Stimulated activated CD4-positive, alpha-beta T cell treated with anti-CD3 and anti-CD28 coated beads, Interleukin-12 subunit alpha, Interleukin-12 subunit beta, amount 100 ng/mL, for 4 hours (primary cell): ENCODE measurements at places on chromosomes 12 and 14.

GRCh38 chr12:29566441-29566840, 69.0 kb upstream of the OVCH1 start:
- DNase-seq = no peak

- DNase-seq = no peak
These were observed 15.2 kb upstream of the TUBA1B start for GRCh38 chr12:49146406-49146805.

GRCh38 chr14:103428723-103429556, 43.7 kb downstream of the MARK3 start:
- DNase-seq = no peak

DNA sequence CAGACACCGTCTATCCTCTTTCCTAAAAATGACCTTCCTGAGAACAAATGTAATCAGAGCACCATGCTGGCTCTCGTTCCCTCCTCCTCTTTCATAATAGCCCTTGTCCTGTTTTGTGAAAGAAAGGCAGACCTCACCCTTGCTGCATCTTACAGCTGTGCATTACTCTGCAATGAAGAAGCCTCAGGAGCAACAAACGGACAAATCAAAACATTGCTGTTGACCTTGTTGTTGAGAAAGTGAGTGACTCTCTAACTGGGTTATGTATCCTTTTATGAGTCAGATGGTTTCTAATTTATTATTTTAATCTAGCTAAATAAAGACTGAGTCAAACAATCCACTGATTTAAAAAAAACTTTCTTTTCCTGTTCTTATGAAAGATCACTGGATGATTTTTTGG, 180.9 kb downstream of the RPS29 start:
- no peak for DNase-seq

- DNase-seq = no peak
These were observed 33.2 kb upstream of the PPP1R13B start for GRCh38 chr14:103880348-103881267.

DNA sequence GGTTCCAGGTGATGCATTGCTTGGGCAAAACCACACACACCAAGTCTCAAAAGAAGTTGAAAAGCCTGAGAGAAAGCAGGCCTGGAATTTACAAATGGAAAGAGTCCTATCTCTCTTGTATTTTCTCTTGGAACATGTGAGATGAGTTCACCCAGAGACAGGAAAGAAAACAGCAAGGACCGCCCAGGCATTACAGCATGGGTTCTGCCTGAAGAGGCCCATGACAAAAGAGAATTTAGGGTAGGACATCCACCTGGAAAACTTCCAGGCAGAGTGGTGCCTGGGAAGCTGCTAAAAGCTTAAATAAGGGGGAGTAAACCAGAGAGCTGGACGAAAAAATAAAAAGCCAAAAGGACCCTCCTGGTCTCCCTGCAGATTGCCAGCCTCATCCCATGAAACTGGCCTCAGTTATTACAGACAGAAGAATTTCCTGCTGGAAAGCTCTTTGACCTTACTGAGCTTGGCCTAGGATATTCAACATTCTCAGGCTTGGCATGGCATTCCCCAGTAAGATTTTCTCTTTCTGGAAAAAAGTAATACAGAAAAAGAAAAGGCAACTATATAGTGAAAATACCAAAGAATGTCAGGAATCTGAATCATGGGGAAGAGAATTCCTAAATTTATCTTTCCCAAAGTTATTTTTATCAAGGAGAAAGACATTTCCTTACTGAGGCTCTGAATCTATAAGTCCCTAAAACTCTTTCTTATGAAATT, 121.3 kb upstream of the NUDT4 start:
- DNase-seq = no peak

DNA sequence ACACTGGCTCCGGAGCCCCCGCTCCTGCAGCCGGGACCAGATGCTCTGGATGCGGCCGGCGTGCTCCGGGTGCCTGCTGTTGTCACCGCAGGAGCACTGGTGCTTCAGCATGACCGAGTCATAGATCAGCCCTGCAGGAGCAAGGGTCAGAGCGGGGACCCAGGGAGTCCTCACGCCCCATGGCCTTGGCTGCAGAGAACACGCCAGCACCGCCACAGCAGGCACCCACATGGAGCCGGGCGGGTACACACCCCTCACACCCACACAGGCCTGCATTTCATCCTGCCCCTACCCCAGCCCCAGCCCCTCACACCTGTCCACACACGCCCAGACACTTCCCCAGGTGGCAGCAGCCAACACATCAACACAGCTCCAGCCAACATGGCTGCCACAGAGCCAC, 18.8 kb downstream of the SLC48A1 start:
- no peak for DNase-seq

DNA sequence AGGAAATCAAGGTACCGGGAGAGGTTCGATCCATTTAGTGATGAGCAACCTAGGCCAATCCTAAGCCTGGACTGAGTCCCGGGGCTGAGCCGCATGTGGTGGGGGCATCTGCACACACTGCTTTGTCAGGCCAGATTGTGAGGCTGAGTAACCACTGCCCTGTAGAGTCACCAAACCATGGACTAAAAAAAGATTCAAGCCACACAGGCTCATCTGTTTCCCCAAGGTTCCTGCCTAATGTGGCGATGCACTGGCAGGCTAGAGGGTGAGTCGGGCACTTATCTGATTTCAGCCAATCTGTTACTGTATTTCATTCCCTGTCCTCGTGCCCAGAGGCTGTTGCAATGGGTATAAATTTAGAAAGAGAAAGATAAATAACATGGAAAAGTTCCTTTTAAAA, 140.8 kb downstream of the TTC7B start:
- no peak for DNase-seq

DNA sequence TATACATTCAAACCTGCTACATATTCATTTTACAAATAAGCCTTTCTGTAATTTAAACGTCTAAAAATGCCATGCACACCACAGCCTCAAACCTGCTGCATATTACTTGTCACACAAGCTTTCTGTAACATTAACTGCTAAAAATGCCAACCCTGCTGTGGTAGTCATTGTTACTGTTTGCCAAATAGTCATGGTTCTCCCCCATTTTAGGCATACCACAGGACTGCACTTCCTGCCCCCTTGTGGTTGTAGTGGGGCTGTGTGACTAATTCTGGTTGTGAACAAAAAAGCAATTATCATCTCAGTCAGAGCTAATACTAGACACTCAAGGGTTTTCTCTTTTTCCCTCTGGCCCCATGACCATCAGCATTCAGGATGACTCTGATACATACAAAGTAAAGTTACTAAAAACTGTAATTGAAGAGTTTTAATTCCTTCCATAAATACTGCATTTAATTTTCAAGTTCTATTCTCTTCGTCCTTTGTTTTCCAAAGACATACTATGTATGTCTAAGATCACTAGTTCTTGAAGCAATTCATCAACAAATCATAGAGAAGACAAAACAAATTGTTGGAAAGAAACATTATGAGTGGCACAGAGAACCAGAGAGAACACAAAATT, 5.7 kb upstream of the SLC35F4 start:
- DNase-seq = no peak

GRCh38 chr14:33634631-33635030, 316.2 kb downstream of the EGLN3 start:
- DNase-seq = no peak

DNA sequence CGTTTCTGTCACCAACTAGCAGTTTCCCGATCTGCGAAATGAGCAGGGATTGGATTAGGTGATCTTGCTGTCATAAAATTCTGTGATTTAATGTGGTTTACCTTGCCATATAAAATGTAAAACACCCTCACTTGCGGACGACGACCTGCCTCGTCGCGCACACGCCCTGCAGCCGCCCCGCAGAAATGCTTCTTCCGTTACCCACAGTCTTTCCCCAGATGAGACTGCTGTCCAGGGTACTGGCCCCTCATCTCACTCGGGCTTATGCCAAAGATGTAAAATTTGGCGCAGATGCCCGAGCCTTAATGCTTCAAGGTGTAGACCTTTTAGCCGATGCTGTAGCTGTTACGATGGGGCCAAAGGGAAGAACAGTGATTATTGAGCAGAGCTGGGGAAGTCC, 17.7 kb upstream of the FOXJ2 start:
- no peak for DNase-seq

GRCh38 chr12:50599366-50600095, 94.7 kb downstream of the DIP2B start:
- DNase-seq = no peak

- DNase-seq = no peak
These were observed 23.8 kb downstream of the CLEC2A start for GRCh38 chr12:9908350-9908749.
